ENCODE measurements at places on chromosomes 1 and 21.

- no peak for DNase-seq
Measured at GRCh38 chr1:245860657-245861544, 646.2 kb downstream of the SMYD3 start.

- DNase-seq: peak; percentile 49
Measured at GRCh38 chr1:36884029-36884701, 150.2 kb downstream of the GRIK3 start.

DNA sequence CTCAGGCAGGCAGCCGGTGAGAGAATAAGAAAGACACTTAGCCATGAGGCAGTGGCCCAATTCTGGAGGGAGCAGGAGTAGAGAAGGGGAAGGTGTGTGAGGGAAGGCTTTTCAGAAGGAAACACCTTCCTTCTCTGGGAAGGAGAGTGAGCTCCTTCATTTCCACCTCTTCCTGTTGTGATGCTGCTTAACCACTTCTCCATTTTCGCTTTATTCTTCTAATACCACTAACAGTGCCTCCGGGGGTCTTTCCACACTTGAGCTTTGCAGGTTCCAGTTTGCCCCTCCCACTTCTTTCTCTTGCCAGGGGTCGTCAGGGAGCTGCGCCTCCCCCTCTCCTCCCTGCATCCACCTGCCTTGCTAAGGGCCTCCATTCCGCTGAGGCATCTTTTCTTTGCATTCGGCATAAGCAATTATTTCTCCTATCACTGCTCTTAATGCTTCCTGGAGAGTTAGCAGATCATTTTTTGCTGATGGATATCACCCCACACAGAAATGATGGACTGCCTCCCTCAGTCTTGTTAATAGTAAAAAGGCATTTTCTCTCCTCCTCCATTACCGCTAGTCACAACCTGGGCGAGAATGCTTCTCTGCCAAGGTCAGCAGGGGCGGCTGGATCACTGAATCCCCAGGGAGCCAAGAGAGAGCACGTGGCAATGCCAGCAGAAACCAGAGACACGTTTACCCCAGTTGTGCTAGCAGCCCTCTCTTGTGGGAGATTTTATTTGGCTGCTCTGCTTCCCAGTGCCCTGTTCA is 74.8 kb downstream of the ELAVL4 start:
- DNase-seq: no peak

DNA sequence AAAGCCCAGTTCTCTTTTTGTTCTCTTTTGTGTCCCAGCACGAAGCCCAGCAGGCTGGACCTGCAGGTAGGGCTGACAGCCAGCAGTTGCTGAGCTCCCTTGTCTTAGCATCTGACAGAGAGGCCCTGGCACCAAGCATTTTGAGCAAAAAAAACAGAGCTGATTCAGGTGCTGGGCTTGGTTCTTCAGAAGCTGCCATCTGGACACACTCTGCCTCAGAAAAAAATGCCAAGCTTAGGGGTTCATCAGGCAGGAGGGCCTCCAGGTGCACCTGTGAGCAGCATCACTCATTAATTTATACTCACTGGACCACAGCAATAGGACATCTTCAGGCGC is 167.1 kb upstream of the PLD5 start:
- DNase-seq: no peak

- no peak for DNase-seq
Measured at GRCh38 chr1:204443871-204444581, 32.4 kb upstream of the PPP1R15B start.

GRCh38 chr1:3293563-3294080 is 160.8 kb upstream of the ARHGEF16 start:
- DNase-seq: no peak

DNA sequence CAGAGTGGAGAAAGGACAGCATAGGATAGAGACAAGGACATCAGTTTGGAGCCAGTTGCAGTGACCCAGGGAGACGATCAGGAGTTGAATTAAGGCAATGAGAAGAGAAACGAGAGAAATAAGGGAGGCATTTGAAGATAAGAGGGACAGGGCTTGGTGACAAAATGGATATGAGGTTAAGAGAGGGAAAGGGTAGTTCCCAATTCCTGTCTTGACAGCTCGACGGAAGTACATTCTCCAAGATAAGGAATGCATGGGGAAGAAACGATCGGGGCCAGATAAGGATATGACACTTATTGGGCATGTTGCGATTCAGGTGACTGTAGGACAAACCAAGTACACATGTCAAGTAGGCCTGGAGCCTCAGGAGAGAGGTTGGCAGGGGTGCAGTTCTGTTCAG is 18.7 kb upstream of the KCNN3 start:
- no peak for DNase-seq

- DNase-seq: no peak
Measured at GRCh38 chr1:19395678-19396192, 83.6 kb downstream of the SLC66A1 start.

- DNase-seq: no peak
Measured at GRCh38 chr1:1602968-1603506, 3.1 kb upstream of the FNDC10 start.

DNA sequence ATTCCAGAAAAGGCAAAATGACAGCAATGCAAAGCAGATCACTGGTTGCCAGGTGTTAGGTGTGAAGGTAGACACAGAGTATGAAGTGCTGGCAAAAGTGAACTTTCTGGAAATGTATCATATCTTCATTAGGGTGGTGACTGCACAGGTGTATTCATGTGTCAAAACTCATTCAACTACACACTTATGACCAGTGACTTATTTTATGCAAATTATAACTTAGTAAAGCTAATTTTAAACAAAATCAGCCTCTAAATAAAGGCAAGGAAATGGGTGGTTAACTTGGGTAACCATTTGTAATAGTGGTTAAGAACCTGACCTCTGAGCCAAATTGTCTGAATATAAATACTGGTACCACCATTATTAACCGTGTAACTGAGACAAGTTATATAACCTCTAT is 7.4 kb downstream of the COP1 start:
- no peak for DNase-seq

DNA sequence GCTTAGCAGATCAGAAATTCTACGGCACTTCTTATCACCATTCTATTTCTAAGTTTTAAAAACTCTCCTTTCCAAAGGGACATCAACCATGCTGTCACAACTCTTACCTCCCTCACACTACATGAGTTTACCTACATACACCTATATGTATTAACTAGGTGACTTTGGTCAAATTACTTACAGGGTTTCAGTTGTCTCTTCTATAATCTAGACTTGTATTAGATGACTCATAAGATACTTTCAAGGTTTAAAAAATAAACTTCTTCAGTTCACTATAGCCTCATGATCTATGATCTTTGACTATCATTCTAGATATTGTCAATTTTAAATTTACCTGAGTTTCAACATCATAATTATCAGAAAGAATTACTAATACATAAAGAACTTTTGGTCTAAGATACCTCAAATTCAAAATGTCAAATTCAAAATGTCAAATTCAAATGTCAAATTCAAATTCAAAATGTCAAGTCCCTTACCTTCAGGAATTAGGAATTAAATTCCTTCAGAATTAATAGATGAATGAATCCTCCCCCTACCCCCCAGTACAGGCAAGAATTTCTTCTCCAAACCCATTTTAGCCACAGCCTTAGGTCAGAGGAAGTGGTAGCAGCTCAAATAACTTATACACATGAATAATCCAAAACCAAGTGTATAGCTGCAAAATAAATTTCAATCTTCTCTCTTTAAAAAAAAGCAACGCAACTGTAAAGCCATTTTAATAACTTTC is 31.1 kb downstream of the OTUD7B start:
- DNase-seq: no peak

DNA sequence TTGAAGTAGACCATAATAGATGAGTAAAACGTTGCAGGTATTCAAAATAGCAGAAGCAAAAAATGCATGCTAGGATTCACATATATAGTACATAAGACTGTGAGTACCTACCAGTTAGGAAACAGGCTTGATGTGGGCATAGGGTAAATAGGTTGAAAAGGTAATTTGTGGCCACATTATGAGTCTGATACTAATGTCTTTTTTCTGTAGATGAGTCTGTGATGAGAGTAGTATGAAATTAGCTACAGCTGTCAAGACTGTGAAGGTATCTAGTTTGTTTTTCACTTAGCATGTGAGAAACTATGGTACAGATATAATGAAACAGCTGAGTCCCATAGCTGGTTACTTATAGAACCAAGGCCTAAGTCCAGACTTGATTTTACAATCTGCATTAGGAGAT is 12.4 kb upstream of the SPATA1 start:
- DNase-seq: no peak

DNA sequence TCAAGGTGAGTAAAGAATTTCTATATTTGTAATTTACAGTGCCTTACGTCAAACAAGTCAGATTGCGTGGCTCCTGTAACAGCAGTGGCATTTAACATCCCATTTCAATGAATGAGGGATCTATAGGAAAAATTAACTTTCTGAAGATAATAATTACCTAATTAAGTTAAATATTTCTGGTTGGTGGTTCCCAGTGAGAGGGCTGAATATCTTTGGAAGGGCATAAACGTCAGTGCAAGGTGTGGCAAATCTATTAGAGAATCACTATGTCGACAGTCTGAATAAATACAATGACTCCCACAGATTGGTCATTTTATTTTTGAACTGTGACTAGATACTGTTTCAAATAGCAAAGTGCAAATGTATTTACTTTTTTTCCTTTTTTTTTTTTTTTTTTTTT is 80.0 kb downstream of the S1PR1 start:
- no peak for DNase-seq

GRCh38 chr1:248015803-248016202 is 2.3 kb downstream of the OR2L5 start:
- DNase-seq: no peak

GRCh38 chr1:222919478-222919865 is 104.6 kb downstream of the DISP1 start:
- no peak for DNase-seq

DNA sequence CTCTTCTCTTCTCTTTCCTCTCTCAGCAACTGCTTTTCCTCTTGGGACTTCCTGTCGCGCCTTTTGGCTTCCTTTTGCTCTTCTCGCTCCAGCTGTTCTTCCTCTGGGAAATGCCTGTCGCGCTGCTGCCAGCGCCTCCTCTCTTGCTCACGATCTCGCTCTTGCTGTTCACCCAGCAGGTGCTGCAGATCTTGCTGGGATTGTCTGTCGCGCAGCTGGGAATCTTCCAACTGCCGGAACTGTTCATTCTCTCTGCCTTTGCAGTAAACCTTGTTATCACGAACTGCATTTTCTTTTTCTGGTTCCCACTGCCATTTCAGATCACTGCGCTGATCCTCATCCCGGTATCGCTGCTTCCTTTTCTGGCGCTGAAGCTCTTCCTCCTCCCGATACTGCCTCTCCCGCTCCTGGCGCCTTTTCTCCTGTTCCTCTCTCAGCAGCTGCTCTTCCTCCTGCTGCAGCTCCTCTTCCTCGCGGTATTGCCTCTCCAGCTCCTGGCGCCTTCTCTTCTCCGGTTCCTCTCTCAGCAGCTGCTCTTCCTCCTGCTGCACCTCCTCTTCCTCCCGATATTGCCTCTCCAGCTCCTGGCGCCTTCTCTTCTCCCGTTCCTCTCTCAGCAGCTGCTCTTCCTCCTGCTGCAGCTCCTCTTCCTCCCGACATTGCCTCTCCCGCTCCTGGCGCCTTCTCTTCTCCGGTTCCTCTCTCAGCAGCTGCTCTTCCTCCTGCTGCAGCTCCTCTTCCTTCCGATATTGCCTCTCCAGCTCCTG is 5.8 kb downstream of the TCHH start:
- no peak for DNase-seq

- DNase-seq: peak; percentile 68
Measured at GRCh38 chr21:45575304-45575992, 33.2 kb upstream of the SLC19A1 start.

DNA sequence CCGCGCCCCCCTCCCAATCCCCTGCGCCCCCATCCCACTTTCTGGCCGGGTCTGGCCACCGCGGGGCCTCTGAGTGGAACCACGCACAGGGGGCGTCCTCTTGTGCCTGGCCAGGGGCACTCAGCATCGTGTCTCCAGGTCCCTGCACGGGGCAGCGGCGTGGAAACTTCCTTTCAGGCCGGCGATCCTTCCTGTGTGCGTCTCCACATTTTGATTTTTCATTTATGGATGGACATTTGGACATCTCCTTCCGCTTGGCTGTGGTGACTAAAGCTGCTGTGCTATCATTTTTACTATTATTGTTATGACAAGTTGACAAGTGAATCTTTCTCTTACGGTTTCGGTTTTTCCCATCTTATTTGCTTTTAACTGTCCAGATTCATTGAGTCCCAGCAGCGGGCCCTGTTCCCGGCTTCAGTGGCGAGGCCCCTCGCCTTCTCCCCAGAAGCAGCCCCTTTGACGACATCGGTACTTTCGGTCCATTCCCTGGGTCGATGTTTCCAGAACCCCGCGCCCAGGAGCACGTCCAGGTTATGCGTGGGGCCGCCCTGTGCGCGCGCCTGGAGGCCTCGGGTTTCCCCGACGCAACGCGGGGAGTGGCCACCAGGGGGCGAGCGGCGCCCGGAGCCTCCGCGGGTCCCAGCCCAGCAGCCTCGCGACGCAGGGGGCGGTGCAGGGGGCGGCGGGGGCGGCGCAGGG is 12.4 kb upstream of the SLC19A1 start:
- DNase-seq: no peak

- no peak for DNase-seq
Measured at GRCh38 chr1:160858097-160858496, 4.6 kb downstream of the CD244 start.

- DNase-seq: no peak
Measured at GRCh38 chr1:207363871-207364270, 42.4 kb downstream of the CD55 start.

DNA sequence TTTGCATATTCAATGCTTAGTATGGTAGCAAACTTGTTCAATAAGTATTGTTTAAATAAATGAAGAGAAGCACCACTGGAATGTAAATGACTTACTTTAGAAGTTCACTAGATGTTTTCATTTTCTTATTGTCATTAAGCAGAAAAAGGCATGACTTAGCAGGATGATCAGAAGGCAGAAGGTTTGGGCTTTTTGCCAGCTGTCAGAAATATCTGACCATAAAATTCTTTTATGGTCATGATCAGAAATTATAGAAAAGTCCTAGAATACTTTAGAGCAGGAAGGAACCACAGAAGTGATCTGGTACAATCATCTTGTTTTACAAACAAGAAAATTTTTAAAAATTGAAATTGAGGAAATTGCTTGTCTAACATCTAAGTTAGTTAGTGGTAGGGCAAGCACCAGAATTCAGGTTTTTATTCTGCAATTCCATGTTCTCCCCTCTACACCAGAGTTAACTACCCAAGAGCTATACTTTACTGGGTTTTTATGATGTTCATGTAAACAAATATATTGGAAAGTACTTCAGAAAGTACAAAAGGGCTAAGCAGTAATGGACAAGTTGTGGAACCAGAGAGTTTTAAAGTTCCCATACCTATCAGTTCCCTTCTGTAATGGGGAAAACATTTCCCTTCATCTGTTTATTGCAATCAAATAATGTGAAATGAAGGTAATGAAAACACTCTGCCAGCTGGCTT is 10.1 kb downstream of the FMO5 start:
- DNase-seq: no peak
